GM23338 (cell line): ENCODE measurements at places on chromosomes 3 and 15. TPM values are rescaled to one million over a fixed set of nuclear protein-coding genes. Genes with fewer than 3 reads are reported as not detected.

PROK2 gene
- polyA plus RNA-seq = 2.3 and 3.1 TPM in 2 replicates

SMAD3 gene
- 3.4 and 4.9 TPM in 2 replicates for polyA plus RNA-seq

CDAN1 gene
- 6.0 and 6.6 TPM in 2 replicates for polyA plus RNA-seq

IL17RE gene
- 1.0 and 1.1 TPM in 2 replicates for polyA plus RNA-seq

GOLGA6A gene
- polyA plus RNA-seq = 0.18 and 0.57 TPM in 2 replicates

PPP1R14D gene
- not detected in 2 replicates for polyA plus RNA-seq

CLDN16 gene
- polyA plus RNA-seq = 0.06 TPM in 1 of 2 replicates, not detected in the other
